HS-5 (cell line): ENCODE measurements at places on chromosomes 12 and 14.

DNA sequence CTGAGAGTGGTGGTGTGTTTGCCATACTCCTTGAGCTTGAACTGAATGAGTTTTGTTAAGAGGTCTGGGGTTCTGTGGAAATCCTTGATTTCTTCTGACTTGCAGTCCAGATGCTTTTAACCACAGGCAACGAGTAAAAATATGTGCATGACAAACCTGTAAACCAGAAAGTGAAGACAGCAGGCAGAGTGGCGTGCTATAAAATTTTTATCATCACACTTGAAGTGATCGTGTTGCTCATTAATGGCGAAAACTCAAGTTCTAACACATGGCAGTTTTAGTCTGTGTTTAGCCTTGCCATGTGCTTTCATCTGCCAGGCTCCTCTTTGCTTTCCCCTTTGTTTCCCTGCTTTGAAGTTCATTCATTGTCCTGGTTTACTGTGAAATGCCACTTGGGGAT lies 28.0 kb downstream of the TXNRD1 start:
- DNase-seq, result no peak

- DNase-seq, result no peak
Observed at GRCh38 chr14:78486081-78486480, 315.9 kb downstream of the NRXN3 start.

DNA sequence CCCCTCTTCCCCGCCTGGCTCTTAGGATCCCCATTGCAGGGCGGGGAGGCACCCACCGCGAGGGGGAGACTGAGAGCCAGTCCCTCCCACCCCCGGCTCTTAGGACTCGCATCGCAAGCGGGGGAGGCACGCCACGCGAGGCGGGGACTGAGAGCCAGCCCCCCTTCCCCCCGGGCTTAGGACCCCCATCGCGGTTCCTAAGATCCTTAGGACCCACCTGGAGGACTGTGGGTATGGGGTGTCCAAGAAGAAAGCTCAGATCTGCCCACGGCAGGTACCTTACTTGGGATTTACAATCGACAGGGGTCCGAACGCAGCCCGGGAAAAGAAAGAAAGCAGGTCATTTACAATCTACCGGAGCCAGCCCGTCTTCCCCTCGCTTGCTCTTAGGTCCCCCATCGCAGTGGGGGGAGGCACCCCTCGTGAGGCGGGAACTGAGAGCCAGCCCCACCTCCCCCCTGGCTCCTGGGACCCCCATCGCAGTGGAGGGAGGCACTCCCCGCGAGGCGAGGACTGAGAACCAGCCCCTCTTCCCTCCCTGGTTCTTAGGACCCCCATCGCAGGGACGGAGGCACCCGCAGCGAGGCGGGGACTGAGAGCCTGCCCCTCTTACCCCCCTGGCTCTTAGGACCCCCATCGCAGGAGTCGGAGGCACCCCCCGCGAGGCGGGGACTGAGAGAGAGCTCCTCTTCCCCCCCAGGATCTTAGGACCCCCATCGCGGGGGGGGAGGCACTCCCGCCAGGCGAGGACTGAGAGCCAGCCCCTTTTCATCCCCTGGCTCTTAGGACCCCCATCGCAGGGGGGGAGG lies 43.7 kb downstream of the DDX11 start:
- DNase-seq, result no peak

GRCh38 chr12:19924360-19924759 lies 444.0 kb upstream of the PDE3A start:
- DNase-seq, result no peak

GRCh38 chr14:22002860-22003284 lies 329.3 kb upstream of the OR4E1 start:
- DNase-seq, result no peak

DNA sequence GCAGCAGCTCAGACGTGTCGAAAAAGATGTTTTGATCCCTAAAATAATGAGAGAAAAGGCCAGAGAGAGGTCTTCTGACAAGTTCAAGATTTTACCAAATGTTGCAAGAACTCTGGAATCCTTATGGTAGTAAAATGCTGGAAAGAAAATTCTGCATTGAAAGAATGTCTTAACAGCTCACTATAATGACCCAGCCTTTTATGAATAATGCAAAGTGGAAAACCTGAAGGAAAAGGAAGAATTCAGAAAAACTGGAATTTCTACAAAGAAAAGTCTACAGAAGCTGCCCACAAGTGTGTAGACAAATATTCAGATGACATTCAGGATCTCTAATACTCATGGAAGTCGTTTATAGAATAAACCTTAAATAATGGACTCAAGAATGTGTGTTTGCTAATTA lies 1.8 kb upstream of the CCDC88C start:
- DNase-seq, result no peak

DNA sequence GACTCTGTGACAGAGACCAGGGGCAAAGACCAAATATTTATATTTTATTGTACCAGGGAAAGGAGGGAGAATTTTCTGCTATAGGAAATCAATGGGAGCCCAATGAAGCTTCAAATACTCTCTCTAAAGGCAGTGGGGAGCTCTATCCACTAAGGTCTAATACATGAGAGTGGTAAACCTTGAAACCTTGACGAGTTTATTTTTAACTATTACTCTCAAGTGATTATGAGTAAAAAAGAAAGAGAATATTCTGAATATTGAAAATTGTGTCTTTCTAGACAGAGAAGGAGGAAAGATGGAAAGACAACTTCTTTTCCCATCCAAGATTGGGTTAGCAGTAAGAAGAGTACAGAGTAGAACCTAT lies 1722.1 kb upstream of the SEL1L start:
- DNase-seq, result no peak

DNA sequence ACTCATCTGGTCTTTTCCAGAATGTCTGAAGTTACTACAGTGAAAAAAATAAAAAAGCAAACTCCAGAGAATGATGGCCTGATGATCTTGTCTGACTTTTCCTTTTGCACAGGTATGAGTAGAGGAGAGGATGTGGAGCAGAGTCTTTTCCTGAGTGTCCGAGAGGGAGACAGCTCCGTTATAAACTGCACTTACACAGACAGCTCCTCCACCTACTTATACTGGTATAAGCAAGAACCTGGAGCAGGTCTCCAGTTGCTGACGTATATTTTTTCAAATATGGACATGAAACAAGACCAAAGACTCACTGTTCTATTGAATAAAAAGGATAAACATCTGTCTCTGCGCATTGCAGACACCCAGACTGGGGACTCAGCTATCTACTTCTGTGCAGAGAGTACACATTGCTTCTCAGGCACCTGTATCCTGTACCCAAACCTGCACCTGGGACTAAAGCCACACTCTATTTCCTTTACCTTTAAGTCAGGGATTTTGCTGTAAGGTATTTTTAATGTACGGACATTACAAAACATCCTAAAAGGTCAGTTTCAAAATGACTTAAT lies 75.8 kb upstream of the OR4E1 start:
- DNase-seq, result no peak

DNA sequence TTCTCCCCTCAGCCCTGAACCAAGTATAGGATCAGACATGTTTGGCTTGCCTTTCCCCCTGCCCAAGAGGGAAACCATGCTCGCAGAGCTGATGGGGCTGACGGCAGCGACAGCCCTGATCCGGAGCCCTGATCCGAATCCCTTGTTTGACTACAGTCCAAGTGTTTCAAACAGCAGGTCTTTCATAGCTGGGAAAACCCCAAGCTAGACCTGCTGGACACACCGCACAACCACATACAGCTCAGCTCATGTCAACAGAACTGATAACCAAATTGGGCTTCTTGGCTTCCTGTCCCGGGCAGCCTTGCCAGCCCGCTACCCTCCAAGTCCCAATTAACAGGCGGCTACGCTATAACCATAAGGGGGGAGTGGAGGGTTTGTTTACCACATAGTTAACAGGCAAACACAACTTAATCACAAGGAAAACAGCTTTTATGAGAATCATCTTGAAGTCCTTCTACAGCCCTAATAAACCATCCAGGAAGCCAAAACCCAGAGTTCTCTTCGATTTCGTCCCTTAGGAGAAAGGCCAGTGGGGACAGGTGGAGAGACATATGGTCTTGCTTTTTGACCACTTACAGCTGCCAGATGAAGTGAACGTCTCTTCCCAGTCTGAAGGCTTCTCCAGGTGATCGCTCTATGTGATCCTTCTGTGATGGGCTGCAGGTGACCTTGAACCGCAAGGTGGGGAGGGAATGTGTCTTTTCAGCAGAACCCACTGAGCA lies 64.5 kb upstream of the MANSC4 start:
- DNase-seq, result no peak
